ENCODE measurements at places on chromosomes 11 and 22.

DNA sequence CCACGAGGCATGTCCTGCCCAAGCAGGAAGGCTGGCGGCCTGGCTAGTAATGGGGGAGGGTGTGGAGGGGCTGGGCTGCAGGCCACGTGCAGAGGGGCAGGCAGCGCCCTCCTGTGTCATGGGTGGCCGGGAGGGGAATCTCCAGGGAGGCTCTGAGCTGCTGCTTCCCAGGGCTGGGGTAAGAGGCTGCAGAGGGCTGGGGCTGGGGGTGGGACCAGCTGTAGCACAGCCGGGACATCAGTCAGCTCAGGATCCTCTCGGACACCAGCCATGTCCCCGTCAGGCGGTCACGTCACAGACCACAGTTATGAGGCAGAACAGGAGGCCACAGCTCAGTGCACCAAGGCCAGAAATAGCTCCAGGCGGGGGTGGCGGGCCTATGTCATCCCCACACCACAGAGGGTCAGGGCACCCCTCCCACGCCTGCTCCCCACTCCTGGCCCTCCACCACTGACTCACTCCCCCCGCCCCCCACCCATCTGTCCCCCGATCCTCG, 21.1 kb downstream of the RTN4R start:
- DNase-seq = no peak

GRCh38 chr11:107564877-107565218, 687 bp downstream of the ALKBH8 start:
- DNase-seq = no peak

GRCh38 chr22:31056986-31057599, 24.0 kb upstream of the SMTN start:
- DNase-seq = no peak

DNA sequence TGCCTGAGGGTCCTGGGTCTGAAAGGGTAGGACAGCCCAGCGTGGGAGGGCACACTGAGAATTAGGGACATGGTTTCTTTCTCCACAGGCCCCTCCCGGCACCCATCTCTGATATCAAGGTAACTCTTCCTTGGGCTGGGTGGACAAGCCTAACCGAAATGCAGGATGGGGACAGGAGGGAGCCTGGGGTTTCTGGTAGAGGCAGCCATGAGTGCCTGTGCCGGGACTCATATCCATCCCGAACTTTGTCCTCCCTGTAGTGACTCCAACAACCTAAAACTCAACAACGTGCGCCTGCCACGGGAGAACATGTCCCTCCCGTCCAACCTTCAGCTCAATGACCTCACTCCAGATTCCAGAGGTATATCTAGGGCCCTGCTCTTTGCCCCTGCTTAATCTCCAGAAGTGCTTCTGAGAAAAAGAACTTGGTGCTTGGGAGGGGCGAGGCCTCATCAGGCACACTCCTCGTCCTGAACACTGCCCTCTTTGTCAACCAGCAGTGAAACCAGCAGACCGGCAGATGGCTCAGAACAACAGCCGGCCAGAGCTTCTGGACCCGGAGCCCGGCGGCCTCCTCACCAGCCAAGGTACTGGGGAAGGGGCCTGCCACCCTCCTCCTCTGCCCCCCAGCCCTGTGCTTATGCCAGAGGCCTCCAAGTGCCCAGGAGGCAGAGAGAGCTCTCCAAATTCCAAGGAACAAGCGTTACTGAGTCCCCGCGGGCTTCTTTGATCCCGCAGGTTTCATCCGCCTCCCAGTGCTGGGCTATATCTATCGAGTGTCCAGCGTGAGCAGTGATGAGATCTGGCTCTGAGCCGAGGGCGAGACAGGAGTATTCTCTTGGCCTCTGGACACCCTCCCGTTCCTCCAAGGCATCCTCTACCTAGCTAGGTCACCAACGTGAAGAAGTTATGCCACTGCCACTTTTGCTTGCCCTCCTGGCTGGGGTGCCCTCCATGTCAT, 3.1 kb downstream of the TMEM25 start:
- DNase-seq = no peak

DNA sequence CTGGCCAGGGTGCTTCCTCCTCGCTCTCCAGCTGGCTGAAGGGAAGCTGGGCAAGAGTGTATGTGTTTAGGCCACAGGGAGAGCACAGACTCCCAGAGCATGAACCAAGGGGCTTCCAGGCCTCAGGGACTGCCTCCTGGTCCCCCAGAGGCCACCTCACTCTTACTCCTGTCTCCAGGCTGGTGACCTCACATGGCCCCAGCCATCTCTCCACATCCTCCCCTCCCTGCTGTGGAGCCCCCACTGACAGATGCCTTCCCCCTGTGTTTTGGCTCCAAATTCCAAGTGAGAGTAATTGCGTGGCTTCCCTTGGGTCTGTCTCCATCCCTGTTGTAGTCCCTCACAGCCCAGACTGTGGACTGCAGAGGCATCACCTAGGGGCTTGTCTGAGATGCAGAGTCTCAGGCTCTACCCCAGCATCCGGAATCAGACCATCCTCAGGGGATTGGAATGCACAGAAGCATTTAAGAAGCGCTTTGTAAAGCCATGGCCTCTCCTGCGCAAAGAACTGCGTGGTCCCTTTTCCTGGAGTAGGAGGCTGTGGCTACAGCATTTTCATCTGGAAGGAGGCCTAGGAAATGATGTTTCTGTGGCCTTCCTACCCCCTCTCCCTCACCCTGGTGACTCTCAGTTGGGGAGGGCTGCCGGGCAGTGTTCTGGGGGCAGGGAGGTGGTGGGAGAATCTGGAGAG, 91.1 kb downstream of the ATXN10 start:
- no peak for DNase-seq

DNA sequence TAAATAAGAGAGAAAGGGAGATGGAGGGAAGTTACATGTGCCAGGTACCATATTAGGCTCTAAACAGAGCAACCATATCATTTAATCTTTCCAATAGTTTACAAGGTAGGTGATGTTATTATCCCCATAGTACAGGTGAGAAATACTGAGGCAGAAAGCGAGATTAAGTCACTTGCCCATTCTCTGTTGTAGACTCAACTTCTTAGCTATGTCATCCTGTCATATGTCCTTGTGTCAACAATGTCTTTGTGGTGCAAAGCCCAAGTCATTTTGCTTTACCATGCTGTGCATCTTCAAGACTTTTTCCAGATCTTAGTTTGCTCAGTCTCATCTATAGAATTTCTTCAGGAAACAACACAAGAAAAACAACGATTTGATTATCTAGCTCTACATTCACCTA, 205.0 kb upstream of the E2F8 start:
- DNase-seq = no peak

DNA sequence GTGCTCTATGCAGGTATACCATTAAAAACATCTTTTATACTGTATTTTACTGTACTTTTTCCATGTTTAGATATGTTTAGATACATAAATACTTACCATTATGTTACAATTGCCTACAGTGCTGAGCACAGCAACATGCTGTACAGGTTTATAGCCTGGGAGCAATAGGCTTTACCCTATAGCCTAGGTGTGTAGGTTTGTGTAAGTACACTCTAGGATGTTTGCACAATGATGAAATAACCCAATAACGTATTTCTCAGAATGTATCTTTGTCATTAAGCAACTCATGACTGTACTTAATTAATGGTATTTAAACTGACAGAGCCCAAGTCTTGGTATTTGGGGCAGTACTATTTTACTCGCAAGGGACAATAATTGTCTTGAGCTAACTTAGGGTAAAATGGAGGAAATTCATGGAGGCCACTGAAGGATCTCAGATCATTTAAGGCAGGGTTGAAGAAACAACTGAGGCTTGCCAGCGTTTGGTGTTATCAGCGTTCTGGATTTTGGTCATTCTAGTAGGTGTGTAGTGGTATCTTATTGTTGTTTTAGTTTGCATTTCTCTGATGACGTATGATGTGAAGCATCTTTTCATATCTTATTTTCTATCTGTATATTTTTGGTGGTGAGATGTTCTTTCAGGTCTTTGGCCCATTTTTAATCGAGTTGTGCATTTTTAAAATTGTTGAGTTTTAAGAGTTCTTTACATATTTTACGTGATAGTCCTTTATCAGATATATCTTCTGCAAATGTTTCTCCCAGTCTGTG, 42.4 kb downstream of the ADAMTS15 start:
- no peak for DNase-seq

DNA sequence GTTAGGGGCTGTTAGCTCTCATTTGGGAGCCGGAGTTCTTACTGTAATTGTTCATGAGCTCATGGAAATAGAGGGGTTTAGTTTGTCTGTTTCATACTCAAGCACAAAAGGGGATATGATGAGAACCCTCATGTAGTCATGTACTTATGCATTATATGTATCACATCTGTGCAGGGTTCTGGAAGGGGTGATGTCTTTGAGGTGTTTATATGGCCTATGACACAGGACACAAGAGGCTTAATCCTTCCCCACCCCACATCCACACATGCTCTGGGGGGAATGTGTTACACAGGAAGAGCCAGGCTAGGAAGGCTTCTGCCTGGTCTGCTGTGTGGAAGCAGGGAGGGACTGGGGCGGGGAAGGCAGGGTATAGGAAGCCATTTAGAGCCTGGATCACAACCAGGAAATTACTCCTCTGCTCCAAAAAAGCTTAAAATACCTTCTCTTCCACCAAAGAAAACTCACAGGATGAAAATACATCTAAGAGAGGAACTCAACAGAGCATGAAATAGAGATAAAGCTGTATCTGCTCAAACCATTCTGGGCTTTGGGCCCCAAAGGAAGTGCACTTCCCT, 316.1 kb downstream of the TMEM135 start:
- DNase-seq = no peak

DNA sequence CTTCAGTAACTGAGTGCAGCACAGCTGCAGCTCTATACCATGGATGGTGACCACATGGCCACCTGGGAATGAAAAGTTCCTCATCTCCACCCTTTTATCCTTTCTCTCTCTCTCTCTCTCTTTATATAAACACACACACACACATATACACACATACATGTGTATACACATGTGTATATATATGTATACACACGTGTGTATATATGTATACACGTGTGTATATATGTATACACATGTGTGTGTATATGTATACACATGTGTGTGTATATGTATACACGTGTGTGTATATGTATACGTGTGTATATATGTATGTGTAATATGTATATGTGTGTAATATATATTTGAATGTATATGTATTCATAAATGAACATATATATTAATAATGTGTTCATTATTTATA, 18.8 kb upstream of the FAR1 start:
- DNase-seq = no peak

GRCh38 chr11:132134322-132134721, 763.9 kb downstream of the NTM start:
- DNase-seq = no peak

GRCh38 chr22:37459206-37459605, 27.0 kb downstream of the MFNG start:
- no peak for DNase-seq

GRCh38 chr11:69317401-69318092, 23.6 kb downstream of the MYEOV start:
- DNase-seq = no peak

GRCh38 chr11:72618803-72619202, 55.4 kb downstream of the PDE2A start:
- DNase-seq = no peak

DNA sequence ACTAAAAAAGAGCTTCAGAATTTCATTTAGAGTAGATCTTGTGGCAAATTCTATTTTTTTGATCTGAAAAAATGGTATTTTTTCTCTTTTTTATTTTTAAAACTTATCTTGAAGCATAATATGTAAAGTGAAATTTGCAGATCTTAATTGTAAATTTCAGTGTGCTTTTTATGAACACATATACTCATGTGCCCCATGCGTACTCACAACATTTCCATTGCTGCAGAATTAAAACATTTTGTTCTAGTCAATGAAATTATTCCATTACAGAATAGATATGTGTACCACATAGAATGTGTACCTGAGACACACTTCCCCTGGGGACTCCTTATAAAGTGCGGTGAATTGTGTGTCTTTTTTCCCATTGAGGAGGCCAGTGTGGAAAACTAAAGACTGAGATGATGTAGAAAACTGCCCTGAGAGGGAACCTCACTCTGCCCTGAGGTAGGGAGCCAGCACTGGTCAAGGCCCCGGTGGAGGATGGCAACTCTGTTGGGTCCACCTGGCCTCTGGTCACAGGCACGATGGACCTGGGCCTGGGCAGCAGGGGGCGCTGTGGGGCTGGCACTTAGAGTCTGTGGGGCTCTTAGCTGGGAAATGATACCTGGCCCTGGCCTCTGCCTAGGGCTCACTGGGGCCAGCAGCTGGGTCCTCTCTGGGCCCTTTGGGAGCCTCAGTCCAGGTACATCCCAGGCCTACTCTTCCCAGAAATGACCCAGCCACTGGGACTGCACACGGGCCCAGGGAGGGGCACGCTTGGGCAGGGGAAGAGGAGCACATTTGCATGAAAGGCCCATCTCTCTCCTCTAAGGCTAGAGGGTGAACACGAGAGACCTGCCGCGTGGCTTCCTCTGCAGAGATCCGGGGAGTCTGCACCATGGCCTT, 77.9 kb upstream of the TOP3B start:
- peak; percentile 33 for DNase-seq

DNA sequence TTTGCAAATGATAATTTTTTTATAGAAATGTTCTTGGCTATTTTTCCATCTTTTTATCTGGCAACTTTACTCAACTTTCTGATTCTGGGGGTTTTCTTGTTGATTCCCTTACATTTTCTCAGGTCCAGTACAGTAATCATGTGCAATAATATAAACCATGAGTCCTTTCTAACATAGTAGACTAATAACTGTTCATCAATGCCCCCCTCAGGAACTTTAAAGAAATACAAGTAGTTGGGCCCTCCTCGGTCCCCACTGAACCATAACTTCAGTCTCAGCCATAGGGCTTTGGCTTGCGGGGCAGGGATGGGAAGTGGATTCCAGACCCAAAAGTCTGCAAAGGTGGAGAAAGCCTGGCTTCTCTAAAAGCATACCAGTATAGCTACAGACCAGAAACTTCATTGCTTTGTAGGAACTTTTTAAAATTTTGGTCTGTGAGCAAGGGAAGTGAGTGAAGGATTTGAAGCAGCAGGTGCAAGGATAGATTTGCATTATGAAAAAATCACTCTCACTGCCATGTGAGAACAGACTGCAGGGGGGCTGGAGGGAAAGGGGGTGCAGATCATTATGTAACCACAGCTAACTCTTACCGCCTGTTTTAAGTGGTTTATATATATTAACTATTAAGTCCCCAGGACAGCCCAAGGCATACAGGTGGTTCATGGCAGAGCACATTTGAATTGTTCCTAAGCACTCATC, 10.4 kb upstream of the TUB start:
- no peak for DNase-seq

DNA sequence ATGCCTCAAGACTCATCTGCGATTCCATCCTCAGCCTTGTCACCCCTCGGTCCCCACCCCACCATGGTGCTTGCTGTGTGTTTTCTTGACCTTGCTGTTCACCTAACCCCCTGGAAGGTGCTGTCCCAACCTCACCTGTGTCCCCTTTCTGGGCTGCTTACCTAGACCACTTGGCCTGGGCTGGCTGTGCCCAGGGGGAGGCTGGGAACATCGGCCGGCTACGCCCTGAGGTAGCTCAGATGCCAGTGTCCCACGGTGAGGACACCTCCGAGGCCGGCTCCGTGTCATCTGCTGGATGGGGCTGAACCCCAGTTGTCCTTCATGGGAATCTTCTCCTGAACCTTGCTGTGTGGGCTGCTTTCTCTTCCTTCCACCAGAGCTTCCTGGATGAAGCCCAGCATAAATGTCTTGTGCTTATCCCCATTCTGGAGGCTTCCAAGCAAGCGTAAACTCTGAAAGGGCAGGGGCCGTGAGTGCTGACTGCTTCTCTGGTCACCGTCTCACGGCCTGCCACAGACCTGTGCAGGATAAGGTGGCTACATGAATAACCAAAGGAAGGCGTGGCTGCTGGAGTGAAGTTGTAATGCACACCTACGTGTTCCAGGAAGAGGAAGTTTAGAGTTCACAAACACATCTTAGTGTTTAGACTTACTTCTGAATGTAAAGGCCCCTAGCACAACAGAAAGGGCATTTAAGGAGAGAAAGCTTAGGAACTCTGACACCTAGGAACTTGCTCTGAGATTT, 724.3 kb downstream of the TBC1D22A start:
- DNase-seq = no peak

Data from hematopoietic multipotent progenitor cell (in vitro differentiated cells).